ENCODE measurements at places on chromosomes 12 and 14.
A peak's percentile ranks its signal among the peaks of the same experiment; 100 is the strongest.

GRCh38 chr14:20733684-20734429 lies 11.8 kb upstream of the EDDM3A start:
- no peak overlapping the region for H3K27ac ChIP-seq
- no peaks in the 10 kb centered on the region for H3K27me3 ChIP-seq
- DNase-seq, result no peak

DNA sequence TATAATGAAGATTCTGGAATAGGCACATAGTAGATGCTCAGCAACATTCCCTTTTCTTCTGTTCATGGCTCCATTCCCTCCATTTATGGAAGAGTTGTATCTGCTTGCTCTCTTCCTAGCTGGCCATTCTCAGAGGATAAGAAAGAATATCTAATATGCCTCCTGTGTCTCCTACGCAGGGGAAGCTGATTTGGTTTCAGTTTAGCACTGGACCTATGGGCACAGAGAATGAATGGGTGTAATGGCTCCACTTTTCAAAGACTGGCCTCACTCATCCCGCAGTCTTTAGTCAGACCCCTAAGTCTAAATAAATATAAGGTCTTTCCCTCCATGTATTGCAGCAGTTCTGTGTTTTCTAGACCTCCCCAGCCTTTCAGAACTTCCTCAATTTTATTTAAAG lies 2.0 kb downstream of the PKP2 start:
- H3K27ac ChIP-seq, result no peak overlapping the region
- no peaks in the 10 kb centered on the region for H3K4me1 ChIP-seq
- DNase-seq, result no peak
- no peaks in the 10 kb centered on the region for H3K36me3 ChIP-seq
- H3K4me3 ChIP-seq, result peak overlapping the region; percentile 6

GRCh38 chr12:45232756-45233372 lies 17.0 kb downstream of the ANO6 start:
- peak overlapping the region; percentile 90 for H3K27ac ChIP-seq
- no peaks in the 10 kb centered on the region for H3K27me3 ChIP-seq
- H3K36me3 ChIP-seq, result no peaks in the 10 kb centered on the region
- peaks cover 23% of the 10 kb centered on the region for H3K4me1 ChIP-seq

- no peak for DNase-seq
- no peaks in the 10 kb centered on the region for H3K36me3 ChIP-seq
- peak overlapping the region; percentile 96 for H3K27ac ChIP-seq
- no peaks in the 10 kb centered on the region for H3K4me1 ChIP-seq
Observed at GRCh38 chr14:52949711-52950409, 990 bp downstream of the FERMT2 start.

GRCh38 chr14:71651228-71651627 lies 281.0 kb upstream of the RGS6 start:
- no peaks in the 10 kb centered on the region for H3K36me3 ChIP-seq
- DNase-seq, result no peak
- H3K4me1 ChIP-seq, result no peaks in the 10 kb centered on the region
- no peaks in the 10 kb centered on the region for H3K27me3 ChIP-seq
- no peak overlapping the region for H3K27ac ChIP-seq

GRCh38 chr14:61528591-61529021 lies 166.7 kb upstream of the HIF1A start:
- no peaks in the 10 kb centered on the region for H3K36me3 ChIP-seq
- H3K27me3 ChIP-seq, result no peaks in the 10 kb centered on the region
- H3K4me1 ChIP-seq, result peaks cover 3% of the 10 kb centered on the region
- peak overlapping the region; percentile 87 for H3K27ac ChIP-seq
- DNase-seq, result no peak
- H3K4me3 ChIP-seq, result no peak overlapping the region

DNA sequence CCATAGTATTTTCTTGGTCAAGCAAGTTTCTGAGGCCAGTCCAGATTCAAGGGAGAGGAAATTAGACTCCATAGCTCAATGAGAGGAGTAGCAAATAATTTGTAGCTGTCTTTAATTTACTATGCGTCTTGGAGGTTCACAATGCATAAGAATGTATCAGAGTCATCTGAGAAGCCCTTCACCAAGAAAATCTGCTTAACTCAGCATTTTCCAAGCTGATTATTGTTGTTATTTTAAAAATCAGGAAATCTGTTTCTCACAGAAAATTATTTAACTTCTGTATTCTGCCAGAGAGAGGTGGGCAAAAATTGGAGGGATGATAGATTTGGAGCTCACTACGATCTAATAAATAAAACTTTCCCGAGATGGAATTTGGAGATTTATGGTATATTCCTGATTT lies 72.0 kb downstream of the SMOC1 start:
- H3K36me3 ChIP-seq, result no peaks in the 10 kb centered on the region
- no peak overlapping the region for H3K27ac ChIP-seq
- no peaks in the 10 kb centered on the region for H3K4me1 ChIP-seq
- no peak overlapping the region for H3K4me3 ChIP-seq
- H3K27me3 ChIP-seq, result no peaks in the 10 kb centered on the region

DNA sequence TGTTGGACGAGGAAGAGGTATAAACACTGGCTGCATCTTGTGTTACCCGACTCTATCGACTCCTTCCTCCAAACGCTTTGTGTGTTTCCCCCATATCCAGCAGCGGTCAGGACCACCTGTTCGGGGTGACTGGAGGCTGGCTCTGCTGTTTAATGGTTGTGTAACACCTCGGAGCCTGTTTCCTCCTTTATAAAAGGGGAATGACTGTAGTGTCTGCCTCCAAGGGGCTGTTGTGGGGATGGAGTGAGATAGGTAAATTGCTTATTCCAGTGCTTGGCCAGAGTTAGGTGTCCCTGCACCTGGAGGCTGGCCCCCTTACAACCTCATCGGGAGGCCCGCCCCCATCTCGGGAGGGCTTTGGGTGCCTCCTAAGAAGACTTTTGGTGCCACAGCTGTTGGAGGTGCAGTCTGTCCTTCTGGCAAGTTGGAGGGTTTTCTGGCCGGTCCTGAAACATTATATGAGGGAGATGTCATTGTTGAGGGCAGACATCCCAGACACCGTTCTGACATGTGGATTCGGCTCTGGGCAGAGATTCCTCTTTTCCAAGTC lies 1.1 kb downstream of the MLXIP start:
- H3K4me1 ChIP-seq, result peaks cover 8% of the 10 kb centered on the region
- H3K27ac ChIP-seq, result peak overlapping the region; percentile 79
- H3K36me3 ChIP-seq, result no peaks in the 10 kb centered on the region
- DNase-seq, result no peak
- peak overlapping the region; percentile 78 for H3K4me3 ChIP-seq

DNA sequence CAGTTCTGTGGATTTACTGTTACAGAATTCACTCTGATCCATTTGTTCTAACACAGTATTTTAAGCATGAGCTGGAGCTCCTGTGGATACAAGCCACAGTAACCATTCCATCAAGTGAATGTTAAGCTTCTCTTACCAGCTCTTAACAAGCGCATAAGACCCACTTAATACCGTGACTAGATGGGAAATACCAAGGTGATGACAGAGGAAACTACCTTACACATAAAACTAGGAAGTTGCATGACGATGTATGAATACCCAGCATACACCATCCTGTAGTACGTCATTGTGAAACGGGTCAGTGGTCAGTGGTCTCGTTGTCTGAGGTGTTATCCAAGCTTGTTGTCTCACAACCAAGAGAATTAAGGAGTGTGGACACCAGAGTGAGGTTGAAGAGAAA lies 2.0 kb upstream of the GALC start:
- no peak overlapping the region for H3K4me3 ChIP-seq
- H3K27me3 ChIP-seq, result no peaks in the 10 kb centered on the region

DNA sequence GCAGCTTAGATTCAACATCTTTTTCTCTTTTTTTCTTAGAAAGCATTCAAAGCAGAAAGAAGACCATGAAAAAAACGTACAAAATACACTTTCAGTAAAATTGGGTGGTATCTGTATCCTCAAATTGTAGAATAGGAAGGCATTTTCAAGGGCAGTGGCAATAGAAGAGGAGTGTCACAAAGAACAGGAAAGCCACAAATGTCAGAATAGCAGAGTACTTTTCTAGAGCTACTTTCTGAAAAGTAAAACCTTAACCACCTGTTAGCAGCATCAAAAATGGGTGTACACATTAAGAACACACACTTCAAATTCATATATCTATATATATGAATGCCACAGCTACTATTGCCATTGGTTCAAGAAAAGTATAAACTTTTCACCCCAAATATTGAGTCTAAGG lies 412.1 kb upstream of the DCN start:
- no peak overlapping the region for H3K4me3 ChIP-seq
- no peak overlapping the region for H3K27ac ChIP-seq
- no peak for DNase-seq

GRCh38 chr12:95857799-95858198 lies 953 bp upstream of the SNRPF start:
- no peaks in the 10 kb centered on the region for H3K36me3 ChIP-seq
- no peaks in the 10 kb centered on the region for H3K4me1 ChIP-seq
- H3K27me3 ChIP-seq, result no peaks in the 10 kb centered on the region
- no peak overlapping the region for H3K27ac ChIP-seq
- peak overlapping the region; percentile 70 for H3K4me3 ChIP-seq
- DNase-seq, result no peak

GRCh38 chr12:124688356-124688992 lies 121.1 kb upstream of the NCOR2 start:
- no peaks in the 10 kb centered on the region for H3K27me3 ChIP-seq
- DNase-seq, result no peak
- H3K36me3 ChIP-seq, result no peaks in the 10 kb centered on the region
- H3K4me1 ChIP-seq, result no peaks in the 10 kb centered on the region
- peak overlapping the region; percentile 82 for H3K27ac ChIP-seq

GRCh38 chr12:106580671-106581508 lies 1.9 kb upstream of the RFX4 start:
- H3K4me1 ChIP-seq, result no peaks in the 10 kb centered on the region
- H3K27me3 ChIP-seq, result peaks cover 3% of the 10 kb centered on the region
- no peaks in the 10 kb centered on the region for H3K36me3 ChIP-seq
- no peak overlapping the region for H3K27ac ChIP-seq

DNA sequence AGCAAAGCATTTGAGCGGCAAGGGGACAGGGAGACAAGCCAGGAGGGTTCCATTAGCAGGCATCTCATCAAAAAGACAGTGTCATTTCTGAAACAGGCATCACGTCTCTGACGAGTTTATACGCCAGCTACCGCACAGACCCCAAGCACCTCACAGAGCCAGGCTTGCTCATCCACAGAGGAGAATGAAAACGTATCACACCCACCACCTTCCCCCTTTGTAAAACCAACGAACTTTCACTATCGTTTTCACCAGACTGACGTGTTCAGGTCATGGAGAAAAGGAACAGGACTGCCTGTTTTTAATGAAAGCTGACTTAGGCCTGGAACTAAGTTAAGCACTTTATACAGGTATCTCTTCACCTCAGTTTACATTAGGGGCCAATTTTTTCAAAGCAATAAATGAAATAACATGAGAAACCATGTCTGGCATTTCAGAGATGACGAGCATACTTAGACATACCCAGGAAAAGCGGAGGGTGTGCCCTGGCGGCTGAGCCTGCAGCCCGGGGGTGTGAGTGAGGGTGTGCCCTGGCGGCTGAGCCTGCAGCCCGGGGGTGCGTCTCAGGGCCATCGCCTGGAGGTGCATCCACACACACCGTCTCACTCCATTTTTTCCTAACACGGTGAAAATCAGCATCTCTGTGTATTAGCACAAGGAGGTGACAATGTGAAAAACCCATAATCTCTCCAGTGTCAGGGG lies 41.9 kb downstream of the STX2 start:
- H3K4me3 ChIP-seq, result no peak overlapping the region
- H3K36me3 ChIP-seq, result no peaks in the 10 kb centered on the region
- H3K27ac ChIP-seq, result no peak overlapping the region
- no peaks in the 10 kb centered on the region for H3K4me1 ChIP-seq

- no peaks in the 10 kb centered on the region for H3K4me1 ChIP-seq
- H3K4me3 ChIP-seq, result no peak overlapping the region
- no peaks in the 10 kb centered on the region for H3K27me3 ChIP-seq
- H3K36me3 ChIP-seq, result no peaks in the 10 kb centered on the region
- H3K27ac ChIP-seq, result no peak overlapping the region
Observed at GRCh38 chr12:8449355-8449859, 6.4 kb upstream of the CLEC6A start.

DNA sequence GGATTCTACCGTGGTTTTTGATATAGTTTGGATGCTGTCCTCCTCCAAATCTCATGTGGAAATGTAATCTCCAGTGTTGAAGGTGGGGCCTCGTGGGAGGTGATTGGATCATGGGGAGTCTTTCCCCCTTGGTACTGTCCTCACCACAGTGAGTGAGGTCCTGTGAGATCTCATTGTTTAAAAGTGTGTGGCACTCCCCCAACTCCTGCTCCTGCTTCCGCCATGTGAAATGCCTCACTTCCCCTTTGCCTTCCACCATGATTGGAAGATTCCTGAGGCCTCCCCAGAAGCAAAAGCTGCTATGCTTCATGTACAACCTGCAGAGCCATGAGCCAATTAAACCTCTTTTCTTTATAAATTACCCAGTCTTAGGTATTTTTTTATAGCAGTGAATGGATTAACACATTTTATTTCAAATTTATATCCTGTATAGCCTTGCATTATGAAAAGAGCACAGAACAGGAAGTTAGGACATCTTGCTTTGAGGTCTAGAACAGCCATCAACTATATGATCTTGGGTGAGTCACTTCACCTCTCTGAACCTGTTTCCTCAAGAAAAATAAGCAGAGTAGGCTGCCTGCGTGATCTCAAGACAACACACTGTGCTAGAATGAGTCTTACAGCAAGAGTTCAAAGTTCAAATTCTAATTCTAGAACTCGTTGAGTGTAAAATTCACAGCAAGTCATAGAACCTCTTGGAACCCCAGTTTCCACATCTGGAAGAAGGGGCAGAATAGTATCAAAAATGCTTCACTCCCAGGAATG lies 160.9 kb upstream of the EEA1 start:
- DNase-seq, result no peak
- no peak overlapping the region for H3K4me3 ChIP-seq
- no peak overlapping the region for H3K27ac ChIP-seq

- no peaks in the 10 kb centered on the region for H3K27me3 ChIP-seq
- H3K27ac ChIP-seq, result no peak overlapping the region
- DNase-seq, result no peak
- H3K4me3 ChIP-seq, result no peak overlapping the region
Observed at GRCh38 chr12:113961921-113962710, 4.0 kb downstream of the RBM19 start.

DNA sequence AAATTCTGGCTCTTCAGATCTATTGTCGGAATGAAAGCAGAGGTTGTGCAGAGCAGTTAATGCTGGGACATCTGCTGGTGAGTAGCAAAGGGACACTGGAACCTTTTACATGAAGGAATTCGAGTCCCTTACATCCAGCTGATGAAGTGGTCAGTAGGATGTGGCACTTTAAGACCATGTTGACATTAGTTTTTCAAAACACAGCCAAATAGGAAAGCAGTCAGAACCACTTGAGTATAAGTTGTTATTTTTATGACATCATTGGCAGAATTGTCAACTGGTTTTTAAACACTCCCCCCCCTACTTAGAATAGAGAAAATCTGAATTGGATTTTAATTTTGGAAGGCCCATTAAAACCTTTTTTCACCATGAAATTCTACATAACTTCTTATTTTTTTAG lies 46.8 kb upstream of the AMN start:
- no peak overlapping the region for H3K4me3 ChIP-seq
- no peak for DNase-seq
- H3K4me1 ChIP-seq, result no peaks in the 10 kb centered on the region
- no peak overlapping the region for H3K27ac ChIP-seq
- no peaks in the 10 kb centered on the region for H3K27me3 ChIP-seq

- peaks cover 5% of the 10 kb centered on the region for H3K4me1 ChIP-seq
- no peaks in the 10 kb centered on the region for H3K27me3 ChIP-seq
- H3K4me3 ChIP-seq, result no peak overlapping the region
- peak overlapping the region; percentile 97 for H3K27ac ChIP-seq
- DNase-seq, result no peak
Observed at GRCh38 chr12:571795-572531, 91.3 kb downstream of the NINJ2 start.

- H3K27ac ChIP-seq, result peak overlapping the region; percentile 53
- H3K4me1 ChIP-seq, result no peaks in the 10 kb centered on the region
- no peaks in the 10 kb centered on the region for H3K27me3 ChIP-seq
- no peak overlapping the region for H3K4me3 ChIP-seq
Observed at GRCh38 chr12:57101892-57102695, 9.1 kb downstream of the STAT6 start.
